ENCODE measurements at places on chromosomes 1 and 21. TPM values are rescaled to one million over a fixed set of nuclear protein-coding genes. Genes with fewer than 3 reads are reported as not detected.

DNA sequence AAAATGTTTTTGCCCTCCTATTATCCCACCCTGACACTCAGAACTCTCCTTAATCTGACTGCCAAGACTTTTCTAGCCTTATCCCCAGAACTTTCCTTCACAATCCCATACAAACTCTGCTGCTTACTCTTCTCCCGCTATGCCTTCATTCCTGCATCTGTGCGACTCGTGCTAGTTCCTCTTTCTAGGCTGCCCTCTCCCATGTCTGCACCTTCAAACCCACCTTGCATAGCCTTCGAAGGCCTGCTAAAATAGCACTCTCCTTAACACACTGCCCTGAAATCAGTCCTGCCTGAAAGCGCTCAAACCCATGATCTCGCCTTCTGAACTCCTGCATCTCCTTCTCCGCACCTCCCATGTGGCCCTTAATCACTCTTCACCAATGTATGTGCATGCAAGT, 2.5 kb upstream of the NCF2 start:
- DNase-seq, result no peak

GRCh38 chr1:42971841-42972291, 13.2 kb upstream of the SLC2A1 start:
- DNase-seq, result no peak

DNA sequence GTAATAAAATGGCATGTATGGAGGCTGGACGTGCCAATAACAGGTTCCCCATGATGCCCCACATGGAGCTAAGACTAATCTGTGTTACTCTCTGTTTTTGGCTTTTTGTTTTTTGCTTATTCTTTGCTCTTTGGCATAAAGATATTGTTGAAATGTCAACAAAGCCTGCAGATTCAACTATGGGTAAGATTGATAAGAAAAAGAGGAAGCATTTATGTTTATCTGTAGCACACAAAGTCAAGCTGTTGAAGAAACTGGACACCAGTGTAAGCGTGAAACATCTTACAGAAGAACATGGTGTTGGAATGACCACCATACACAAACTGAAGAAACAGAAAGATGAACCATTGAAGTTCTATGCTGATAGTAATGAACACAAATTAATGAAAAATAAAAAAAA, 402.7 kb downstream of the LTN1 start:
- no peak for DNase-seq

DNA sequence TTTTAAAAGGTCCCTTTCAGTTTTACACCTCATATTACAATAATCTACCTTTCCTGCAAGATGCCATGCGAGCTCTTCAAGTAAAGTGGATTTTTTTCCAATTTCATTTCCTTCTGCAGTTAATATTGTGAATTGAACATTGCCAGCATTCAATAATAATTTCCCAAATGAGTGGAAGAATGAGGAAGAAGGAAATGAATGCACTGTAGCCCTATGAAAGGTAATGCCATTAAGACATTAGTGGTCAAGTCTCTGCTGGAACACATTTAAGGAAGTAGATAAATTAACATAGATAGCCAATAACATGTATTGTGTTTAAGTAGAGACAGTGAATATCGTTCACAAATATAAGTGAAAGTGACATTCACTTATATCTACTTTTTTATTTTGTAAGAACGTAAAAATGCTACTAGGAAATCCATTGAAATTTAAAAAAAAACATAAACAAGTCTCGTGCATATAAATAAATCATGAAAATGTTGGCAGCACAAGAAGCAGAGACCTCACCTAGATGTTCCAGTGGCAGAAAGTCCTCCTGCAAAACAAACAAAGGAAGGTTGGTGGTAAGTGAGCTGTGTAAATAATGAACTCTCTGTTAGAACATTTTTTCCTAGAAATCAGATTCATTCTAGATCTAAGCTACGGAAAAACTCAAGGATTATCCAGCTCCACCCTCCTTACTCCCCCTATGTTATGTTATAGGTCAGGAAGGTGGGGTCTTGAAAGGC, 17.7 kb downstream of the FCRL3 start:
- DNase-seq, result no peak

DNA sequence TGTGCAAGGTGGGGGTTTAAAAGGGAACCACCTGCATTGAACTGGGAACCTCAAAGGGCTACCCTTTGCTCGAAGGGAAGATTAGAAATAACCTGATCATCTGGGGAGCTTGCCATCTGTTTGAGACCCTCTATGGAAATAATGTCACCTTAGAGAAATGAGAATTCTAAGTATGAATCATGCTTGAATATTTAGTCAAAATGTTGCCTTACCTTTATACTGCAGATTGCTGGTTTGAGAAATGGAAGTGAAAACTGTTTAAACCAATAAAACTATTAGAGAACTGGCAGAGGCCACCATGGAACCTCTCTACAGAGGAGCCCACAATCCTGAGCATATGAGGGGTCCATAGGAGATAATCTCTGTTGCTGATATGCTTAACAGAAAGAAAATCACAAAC, 131.2 kb upstream of the FAM78B start:
- DNase-seq, result no peak

DNA sequence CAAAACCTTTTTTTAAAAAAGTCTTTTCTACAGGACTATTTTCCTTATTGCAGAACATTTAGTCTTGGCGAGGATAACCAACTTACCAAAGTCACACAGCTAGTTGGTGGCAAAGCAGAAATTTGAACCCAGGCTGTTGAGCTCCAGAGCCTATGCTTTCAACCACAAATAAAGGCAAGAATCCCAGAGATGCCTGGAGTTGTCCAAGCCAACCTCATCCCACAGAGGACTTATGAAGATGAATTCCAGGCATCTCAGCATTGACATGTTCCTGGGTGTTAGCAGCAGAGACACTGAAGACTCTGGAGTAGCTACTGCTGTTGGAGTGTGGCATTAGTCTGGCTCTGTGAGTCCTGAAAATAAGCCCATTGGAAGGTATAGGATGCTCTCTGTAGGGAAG, 287.6 kb upstream of the C1orf105 start:
- no peak for DNase-seq

- DNase-seq, result no peak
These were observed 13.4 kb downstream of the SNAP47 start for GRCh38 chr1:227748496-227749182.

DNA sequence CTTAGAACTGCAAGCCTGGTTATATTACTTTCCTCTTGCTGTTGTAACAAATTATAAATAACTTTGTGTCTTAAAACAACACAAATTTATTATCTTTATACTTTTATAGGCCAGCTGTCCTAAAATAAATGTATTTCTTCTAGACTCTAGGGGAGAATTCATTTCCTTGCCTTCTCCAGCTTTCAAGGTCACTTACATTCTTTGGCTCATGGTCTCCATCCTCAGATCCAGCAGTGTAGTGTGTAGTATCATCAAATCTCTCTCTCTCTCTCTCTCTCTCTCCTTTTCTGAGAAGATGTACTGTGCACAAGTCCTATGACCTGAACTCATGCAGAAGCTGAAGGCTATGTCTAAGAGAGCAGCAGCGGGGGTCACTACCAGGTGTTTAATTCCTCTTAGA, 1510.6 kb downstream of the MRPL39 start:
- DNase-seq, result no peak

IBA57 gene
- 5.3 TPM for polyA plus RNA-seq

CLCA4 gene
- 0.36 TPM for polyA plus RNA-seq

LYPLA2 gene
- polyA plus RNA-seq, result 47.2 TPM

CFAP45 gene
- polyA plus RNA-seq, result 12.4 TPM

OR2T2 gene
- polyA plus RNA-seq, result not detected

CDC42BPA gene
- 43.0 TPM for polyA plus RNA-seq

All from left lung (tissue), 14 donors.